NCI-H187 (cell line): ENCODE measurements at places on chromosomes 1 and 21.

- DNase-seq = no peak
Measured at GRCh38 chr1:156310962-156311361, 11.9 kb upstream of the VHLL start.

GRCh38 chr1:111222308-111223125, 5.0 kb upstream of the CHI3L2 start:
- peak; percentile 19 for DNase-seq

- no peak for DNase-seq
Measured at GRCh38 chr1:210499956-210500355, 171.3 kb downstream of the HHAT start.

- no peak for DNase-seq
Measured at GRCh38 chr1:20685741-20686140, 24.6 kb upstream of the DDOST start.

GRCh38 chr21:46029186-46029924, 47.8 kb downstream of the COL6A1 start:
- no peak for DNase-seq

DNA sequence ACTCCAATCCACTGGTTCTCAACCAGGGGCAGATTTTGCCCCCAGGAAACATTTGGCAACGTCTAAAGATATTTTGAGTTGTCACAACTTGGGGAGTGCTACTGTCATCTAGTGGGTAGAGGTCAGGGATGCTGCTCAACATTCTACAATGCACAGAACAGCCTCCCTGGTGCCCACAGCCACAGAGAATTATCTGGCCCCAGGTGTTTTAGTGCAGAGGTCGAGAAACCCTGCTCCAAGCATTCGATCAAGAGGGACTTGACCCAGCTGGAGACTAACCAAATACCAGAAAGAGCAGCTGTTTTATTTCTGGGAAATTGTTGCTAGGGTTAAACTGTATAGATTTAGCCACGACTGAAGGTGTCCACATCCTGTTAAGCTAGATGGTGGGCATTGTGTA, 19.2 kb downstream of the CD247 start:
- DNase-seq = no peak

DNA sequence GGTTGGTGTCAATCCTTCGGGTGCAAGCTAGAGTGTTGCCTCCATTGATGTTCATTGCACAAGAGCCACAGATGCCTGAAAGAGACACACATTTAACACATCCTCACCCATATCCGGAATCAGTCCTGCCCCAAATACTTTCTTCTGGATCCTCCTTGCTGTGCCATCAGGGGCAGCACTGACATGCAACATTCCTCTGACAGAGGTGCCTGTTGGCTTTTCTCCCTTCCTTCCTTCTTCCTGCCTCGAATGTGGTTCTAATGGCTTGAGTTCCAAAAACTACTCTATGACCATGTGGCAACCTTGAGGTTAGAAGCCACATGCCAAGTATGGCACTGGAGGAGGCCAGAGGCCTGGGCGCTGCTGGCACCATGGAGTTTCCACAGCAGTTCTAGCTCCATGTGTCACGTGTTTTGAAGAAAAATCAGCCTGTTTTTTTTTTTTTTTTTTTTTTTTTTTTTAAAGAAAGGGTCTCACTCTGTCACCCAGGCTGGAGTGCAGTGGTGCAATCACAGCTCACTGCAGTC, 17.0 kb upstream of the ATP13A2 start:
- DNase-seq = no peak

DNA sequence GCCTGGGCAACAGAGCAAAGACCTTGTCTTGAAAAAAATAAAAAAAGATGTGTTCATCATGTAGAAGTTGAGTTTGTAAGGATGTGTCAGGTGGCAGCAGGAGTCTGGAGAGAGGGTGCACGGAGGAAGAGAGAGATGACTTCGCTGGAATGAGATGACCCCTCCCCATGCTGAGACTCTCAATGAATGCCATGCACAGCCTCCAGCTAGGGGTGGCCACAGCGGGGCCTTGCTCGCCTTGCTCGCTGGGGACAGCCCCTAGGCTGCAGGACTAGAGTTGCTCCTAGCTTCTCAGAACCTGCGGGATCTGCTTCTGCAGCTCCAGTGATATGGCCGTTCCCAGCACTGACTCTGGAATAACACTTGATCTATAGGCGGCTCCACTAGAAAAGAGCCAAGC, 6.6 kb upstream of the C2CD2 start:
- DNase-seq = no peak
